Stimulated activated CD8-positive, alpha-beta memory T cell treated with anti-CD3 and anti-CD28 coated beads, Interleukin-12 subunit alpha, Interleukin-12 subunit beta, amount 100 ng/mL, for 4 hours (primary cell): ENCODE measurements at places on chromosomes 5 and 9.
A peak's percentile ranks its signal among the peaks of the same experiment; 100 is the strongest.

- DNase-seq, result no peak
These were observed 33.8 kb upstream of the FBXL17 start for GRCh38 chr5:108415726-108416125.

DNA sequence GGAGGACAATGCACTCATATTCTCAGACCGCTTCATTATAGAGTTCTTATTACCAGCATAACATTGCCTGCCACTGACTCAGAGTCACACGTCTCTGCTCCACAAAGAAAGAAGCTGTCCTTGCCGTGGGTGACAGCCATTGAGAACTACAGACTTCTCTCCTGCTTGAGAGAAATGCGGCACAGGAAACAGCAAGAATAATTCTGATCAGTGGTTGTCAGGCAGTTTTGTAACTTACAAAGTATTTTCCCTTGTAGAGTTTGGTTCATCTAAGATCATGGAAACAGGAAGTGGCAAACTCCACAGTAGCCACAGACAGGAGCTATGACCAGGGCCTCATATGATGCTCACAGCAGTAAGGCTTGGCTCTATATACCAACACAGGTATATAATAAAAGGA, 47.0 kb downstream of the KCNV2 start:
- no peak for DNase-seq

DNA sequence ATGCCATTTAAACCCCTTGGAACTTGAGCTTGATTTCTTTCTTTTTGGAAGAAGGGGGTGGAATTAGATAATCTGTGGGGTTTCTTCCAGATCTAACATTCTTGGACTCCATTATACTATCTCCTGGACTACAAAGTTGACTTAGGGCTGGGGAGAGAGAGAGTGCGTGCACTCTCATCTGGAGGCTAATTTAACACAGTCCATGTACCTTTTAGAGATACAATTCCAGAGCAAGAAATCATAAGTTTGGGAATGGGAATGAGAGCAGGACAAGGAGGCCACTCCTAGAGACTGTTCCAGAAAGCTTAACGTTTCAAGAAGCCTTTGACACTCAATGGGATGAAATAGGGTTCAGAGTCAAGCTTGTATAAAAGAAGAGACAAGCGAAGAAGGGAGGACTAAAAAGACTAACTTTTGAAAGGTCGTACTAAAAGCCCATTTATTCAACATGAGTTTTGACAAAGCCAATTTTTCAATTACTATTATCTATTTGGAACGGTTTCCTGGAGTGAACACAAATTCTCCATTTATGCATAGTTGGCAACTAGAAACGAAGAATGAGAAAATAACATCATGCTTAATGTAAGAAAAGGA, 83.4 kb downstream of the ACTL7B start:
- no peak for DNase-seq

- DNase-seq, result no peak
These were observed 32.3 kb downstream of the CNTRL start for GRCh38 chr9:121107029-121107428.

GRCh38 chr5:135155616-135156214, 121.7 kb upstream of the PITX1 start:
- no peak for DNase-seq

DNA sequence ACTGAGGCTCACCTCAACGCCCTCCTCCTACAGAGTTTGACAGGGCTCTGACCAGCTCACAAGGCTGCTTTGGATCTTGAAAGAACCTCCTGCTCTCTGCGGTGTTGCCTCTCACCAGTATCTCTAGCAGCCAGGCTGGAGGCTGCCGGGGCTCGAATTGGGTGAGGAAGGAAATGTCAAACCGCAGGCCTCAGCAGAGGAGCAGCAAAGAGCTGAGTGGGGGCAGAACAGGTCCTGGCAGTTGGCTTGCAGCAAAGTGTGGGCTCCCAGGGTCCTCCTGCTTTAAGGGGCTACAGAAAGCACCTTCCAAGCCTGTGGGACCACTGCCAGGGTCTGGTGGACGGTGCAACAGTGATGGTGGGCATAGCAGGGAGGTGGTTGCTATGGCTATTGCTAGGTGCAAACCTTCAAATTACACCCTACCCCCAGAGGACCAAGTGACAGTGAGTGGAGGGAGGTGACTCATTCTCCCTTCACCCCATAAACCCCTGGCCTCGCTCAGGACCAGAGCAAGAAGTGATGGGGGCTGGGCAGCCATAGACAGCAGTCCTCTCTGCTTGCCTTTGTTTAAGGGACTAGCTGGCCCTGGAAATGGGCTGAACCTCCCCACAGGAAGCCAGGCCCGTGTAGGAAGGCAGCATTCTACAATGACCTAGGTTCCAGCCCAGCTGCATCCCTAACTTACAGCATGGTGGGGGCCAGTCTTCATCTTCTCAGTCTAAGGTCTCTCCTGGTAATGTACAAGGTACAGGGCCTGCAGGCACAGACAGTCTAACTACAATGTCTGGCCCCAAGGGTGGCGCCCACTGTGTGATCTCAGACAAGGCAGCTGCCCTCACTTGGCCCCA, 18.7 kb downstream of the LCP2 start:
- peak; percentile 79 for DNase-seq

DNA sequence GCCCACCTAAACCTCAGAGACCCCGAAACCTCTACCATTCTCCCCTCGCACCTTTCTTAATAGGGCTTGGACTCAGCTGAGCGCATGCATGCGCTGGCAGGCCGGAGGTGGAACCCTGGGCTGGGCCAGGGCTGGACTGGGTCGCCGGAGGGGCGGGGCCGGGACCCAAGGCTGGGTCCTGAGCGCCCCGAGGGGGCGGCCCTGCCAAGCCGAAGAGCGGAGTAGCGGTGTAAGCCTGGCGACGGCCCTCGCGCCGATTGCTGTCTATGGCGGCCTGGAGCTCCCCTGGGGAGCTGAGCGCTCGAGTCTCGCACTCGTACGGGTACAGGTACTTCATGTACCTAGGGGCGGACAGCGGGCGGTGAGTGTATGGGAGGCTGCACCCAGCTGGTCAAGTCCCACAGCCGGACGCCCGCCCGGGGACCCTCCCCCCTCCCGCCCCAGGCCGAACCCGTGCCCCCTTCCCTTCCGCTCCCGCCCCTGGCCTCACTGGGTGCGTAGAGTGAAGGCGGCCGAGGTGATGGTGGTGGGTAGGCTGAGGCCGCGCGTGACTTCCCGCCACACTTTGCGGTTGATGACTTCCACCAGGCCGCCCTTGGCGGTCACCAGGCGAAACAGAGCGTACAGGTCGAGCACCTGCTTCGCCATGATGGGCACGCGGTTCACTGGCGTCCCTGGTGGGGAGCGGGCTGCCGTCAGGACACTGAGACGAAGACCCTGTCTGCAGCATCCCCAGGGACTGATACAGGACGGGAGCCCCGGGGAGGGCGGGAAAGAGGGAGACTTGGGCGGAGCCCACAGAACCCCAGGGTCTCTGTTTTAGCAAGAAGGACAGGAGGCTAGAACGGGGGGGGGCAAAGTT, 3.3 kb upstream of the DCTN3 start:
- no peak for DNase-seq

- DNase-seq, result no peak
These were observed 46.8 kb upstream of the FUBP3 start for GRCh38 chr9:130532426-130533080.

GRCh38 chr5:80736730-80737129, 81.9 kb upstream of the DHFR start:
- no peak for DNase-seq

DNA sequence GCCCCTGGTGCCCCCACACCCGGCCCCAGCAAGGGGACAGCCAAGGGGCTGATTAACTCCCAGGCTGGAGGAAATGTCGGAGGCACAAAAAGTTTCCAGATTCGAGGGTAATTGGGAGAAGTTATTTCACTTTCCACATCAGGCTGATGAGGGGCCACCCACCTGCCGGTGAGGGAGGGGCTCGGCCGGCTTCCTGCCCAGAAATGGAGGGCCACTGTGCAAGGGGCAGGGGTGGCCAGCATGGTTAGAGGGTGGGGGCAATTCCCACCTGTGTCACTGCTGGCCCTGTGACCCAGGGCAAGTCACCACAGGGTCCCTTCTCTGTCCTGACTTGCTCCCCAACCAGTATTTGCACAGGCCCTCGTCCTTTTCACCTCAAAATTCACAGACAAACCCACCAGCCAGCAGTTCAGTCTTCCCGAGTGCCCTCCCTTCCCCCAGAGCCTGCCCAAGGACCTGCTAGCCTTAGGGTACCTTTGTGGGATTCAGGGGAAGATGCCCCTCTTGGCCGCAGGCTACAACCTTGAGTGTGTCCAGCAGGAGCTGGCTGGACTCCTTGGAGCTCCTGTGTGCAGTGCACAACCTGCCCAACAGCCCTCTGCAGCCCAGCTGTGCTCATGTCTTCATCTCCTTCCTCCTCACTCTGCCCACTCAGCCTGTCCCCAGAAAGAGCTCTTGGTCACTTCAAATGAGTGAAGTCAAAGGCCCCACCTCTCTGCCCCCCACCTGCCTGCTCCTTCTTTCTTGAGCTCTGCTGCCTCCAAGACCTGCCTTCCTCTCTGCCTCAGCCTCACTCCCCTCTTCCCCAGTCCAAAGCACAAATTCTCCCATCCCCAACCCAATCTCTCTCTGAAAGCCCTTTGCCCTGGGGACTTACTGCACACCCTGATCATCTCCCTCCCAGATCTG, 130.5 kb downstream of the BARX1 start:
- DNase-seq, result no peak

GRCh38 chr5:11906497-11906896, 2.3 kb upstream of the CTNND2 start:
- DNase-seq, result no peak

- DNase-seq, result no peak
These were observed 28.6 kb upstream of the RAB14 start for GRCh38 chr9:121230256-121230655.

DNA sequence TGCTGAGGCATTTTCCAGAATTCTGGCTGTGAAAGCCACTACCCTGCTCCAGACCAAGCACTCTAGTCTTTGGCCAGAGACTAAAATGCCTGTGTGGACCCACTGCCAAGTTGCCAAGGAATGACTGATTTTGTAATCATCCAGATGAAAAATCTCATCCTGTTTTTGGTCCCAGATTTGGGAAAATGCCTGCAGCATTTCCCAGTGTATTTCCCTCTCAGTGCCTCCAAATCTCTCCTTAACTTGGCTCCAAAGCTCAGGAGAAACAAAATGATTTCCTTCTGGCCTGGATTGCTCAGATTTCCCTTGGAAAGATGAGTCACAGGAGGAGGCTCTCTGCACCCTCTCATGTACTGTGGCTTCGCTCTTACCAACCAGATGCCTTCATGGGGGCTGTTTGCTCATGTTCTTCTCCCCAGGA, 335.2 kb upstream of the TARS1 start:
- no peak for DNase-seq

- DNase-seq, result no peak
These were observed 138.9 kb downstream of the KCNN2 start for GRCh38 chr5:114500756-114501155.

DNA sequence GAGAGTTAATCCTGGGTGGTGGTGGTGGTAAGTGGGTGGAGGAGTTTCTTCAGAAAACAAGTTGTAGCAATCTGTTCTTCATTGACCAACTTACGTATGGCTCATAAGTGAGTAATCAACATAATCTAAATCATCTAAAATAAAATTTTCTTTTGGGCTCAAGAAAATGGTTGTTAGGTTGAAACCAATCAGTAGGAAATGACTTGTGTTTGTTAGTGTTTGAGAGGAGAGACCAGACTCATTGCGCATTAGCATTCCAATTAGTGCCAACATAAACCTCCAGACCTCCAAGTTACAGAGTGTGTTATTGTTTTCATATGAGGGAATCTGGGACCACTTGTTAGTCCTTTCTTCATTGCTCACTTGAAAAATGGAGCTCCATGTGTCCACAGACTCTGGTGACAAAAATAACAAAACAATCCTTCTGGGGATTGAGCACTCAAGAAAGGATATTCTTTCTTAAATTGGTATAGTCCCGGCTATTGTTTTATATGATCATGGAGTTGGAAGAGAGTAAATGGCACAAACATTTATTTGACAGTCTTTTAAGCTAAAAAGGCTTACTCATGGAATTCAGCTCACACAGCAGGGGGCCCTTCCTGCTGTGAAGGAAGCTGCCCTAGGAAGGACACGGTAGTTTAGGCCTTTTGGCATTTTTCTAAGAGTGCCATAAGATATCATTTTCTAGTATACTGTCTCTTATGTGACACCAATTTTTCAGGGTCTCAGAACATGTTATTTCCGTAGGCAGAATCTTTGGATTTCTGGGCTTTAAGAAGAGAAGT, 441.1 kb downstream of the EBF1 start:
- no peak for DNase-seq

DNA sequence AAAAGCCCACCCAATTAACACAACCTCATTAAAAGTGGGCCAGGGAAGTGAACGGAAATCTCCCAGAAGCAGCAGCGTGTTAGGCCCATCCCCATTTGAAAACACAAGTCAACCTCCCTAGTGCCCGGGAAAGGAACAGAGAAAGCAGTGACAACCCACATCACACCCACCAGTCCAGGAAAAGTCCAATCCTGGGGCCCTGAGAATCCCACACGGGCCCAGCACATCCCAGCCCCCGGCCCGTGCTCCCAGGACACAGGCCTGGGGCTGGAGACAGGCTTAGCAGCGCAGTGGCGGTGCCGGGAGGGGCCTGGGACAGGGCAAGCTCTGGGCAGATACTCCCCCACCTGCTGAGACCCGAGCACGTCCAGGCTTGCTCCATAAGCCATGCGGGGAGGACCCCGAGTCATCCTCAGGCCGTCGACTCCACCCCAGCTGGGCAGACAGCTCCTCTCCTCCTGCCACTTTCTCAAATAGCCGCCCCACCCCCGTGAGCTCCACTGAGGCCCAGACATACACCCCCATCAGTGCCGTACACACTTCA, 101.0 kb downstream of the KCNT1 start:
- DNase-seq, result no peak

DNA sequence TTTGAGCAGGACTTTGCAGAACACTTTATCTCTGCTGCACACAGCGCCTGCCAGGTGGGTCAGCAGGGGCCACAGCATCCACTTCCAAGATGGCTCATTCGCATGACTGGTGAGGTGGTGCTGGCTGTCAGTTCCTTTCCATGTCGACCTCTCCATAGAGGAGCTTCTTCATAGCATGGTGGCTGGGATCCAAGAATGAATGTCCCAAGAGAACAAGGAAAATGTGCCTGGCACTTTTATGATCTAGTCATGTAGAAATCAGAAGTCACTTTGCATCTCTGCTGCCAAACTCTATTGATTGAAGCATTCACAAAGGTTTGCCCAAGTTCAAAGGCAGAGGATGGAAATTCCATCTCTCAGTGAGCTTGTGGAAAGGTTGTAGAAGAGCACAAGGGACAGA, 85.0 kb downstream of the GALNT10 start:
- DNase-seq, result no peak

DNA sequence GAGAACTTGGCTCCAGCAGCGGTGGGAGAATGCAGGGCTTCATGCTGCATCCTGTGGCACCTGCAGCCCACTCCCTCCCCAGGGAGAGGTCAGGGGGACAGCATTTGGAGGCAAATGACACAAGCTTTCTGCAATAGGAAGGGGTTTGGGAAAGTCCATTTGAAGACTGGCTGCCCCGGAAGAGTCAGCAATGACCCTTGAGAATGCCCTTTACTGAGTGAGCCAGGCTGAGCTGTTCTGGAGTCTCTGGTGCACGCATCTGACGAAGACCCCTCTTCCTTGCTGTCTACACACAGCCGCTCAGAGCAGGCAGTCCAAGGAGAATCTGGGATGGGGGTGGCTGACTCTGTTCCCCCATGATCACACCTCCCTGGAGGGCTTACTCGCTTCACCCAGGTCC, 5.5 kb upstream of the NXNL2 start:
- no peak for DNase-seq

- no peak for DNase-seq
These were observed 75.1 kb upstream of the ATG10 start for GRCh38 chr5:81896764-81897163.

GRCh38 chr5:8396756-8397155, 527.8 kb downstream of the MTRR start:
- DNase-seq, result no peak

GRCh38 chr9:134501761-134502265, 139.8 kb upstream of the COL5A1 start:
- no peak for DNase-seq
